ENCODE measurements at places on chromosomes 7 and 10. TPM values are rescaled to one million over a fixed set of nuclear protein-coding genes. Genes with fewer than 3 reads are reported as not detected.
A peak's percentile ranks its signal among the peaks of the same experiment; 100 is the strongest.

- no peak for DNase-seq
Measured at GRCh38 chr7:50227726-50228125, 76.8 kb upstream of the IKZF1 start.

DNA sequence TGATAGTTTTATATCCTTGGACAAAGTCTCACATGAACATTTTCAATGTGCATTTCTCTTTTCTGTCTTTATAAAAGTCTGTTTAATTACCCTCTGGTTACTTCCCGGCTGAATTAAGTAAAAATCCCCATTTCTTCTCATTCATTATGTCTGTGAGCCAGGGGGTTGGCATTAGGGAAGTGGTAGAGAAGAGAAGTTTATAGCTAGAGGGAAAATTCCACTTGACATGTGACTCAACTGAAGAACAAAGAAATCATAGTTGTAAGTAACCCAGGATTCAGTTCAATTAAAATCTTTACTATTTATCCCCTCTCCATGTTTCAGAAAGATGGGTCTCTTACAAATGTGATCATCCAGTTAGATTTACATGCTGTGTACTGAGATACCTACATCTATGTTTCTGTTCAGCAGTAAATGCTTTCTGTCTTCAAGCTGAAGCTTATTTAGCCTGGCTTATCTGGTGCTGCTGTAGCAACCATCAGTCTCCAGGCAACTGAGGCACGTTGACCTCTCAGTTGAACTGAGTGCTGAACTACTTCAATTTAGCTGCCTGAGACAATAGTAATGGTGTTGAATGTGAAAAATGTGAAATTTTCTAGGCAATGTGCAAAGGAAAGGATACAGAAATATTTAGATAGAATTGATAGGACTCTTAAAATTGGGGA, 181.6 kb downstream of the MLLT10 start:
- no peak for DNase-seq

DNA sequence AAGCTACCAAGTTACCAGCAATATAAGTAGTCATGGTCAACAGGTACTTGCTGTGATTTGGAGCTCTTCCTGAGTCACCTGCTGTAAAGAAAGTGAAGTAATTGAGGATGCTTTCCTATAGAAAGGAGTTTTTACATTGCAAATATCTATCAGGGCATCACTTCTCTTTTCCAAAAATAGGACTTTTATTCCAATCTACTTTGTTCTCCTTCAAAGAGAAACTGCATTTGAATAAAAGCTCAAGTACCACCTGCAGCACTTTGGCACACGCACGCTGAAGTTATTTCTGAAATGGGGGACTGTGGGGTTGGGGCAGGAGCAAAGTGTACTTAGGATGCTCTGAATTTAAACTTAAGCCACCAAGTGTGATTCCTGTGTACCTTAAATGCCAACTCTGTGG, 81.8 kb upstream of the PRKAR2B start:
- DNase-seq, result no peak

DNA sequence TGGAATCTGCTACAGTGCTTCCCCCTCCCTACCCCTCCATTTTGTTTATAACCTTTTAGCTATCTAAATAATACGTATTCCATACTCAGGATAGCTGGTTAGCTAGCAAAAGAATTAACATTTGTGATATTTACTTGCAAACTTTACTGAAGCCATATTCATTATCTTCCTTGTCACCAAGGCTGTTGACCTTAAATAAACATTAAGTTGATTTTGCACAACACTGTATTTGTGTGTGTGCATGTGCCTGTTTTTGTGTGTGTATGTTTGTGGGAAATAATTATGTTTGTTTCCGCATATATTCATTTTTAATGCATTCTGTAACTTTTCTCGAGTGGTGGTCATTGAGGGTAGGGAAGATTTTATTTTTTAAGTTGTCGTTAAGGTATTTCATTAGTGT, 15.9 kb downstream of the TMEM60 start:
- no peak for DNase-seq

DNA sequence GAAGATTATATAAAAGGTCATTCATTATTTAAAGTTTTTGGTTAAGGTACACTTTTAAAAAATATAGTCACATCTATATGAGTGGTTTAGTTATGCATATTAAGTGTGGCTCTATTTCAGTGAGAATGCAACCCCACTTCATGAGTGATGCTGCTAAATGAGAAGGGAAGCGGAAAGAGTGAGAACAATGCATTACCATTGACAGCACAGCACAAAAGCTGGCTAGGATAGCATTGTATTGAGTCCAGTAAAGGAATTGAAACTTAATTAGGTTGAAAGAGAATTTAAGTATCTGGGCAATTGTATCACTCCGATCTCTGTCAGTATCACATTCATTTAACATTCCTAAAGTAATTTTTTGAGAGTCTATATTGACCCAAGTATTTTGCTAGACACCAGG, 13.2 kb downstream of the POM121L12 start:
- DNase-seq, result no peak

- no peak for DNase-seq
Measured at GRCh38 chr10:18290651-18291313, 150.6 kb downstream of the CACNB2 start.

DNA sequence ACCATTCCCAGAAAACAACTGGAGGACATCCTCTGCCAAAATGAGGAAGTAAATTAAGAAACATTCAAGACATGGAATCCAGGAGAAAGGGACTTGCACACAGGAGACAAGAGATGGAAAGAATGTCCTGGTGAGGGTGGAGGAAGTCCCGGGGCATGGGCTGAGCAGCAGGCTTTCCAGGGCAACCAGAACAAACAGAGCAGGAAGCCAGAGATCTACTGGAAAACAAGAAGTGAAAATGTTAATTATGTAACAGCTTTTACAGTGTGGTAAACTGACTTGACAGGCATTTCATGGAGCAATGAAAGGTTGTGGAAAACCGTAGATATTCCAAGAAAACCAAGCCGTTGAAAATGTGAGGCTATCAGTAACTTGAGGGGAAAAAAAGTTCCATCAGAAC, 55.2 kb upstream of the ZNF746 start:
- DNase-seq, result no peak

GRCh38 chr10:86483664-86484063, 37.9 kb downstream of the WAPL start:
- no peak for DNase-seq

GRCh38 chr10:93464776-93465388, 17.3 kb downstream of the MYOF start:
- DNase-seq, result no peak

- DNase-seq, result no peak
Measured at GRCh38 chr7:77831953-77832352, 33.4 kb downstream of the PHTF2 start.

- no peak for DNase-seq
Measured at GRCh38 chr10:12444981-12445700, 95.8 kb downstream of the CAMK1D start.

DNA sequence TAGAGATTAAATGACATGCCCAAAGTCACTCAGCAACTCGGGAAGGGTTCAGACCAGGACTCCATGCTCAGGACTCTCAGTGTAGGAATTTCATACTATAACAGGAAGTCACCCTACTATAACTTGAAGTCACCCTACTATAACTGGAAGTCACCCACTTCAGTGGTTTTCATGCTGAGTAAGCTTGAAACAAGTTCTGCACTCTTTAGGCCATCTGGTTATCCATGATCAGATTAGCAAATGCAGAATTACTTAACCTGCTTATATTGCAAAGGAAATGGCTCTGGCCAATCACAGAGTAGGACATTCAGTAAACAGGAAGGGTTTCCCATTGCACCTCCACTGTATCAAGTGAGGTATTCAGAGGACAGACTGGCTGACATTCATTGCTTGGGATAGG, 1240.4 kb downstream of the GATA3 start:
- DNase-seq, result no peak

DNA sequence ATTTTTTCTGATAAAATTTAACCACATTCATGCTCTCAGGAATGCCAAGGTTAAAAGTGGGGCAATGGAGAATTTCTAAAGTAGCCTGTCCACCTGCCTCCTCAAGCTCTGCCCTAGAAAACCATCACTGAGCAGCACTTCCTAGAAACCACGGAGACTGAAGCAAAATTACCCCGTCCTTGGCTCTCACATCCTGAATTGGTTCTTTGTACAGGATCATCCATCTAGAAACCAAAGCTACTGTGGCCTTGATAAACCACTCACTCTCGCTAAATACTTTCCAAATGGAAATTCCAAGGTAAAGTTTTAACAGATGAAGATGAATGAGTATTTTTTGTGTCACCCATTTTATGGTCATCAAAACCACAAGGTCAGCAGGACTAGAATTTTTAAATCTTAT, 96.6 kb downstream of the AVL9 start:
- DNase-seq, result no peak

GRCh38 chr7:95927756-95928155, 155.4 kb downstream of the DYNC1I1 start:
- DNase-seq, result no peak

DNA sequence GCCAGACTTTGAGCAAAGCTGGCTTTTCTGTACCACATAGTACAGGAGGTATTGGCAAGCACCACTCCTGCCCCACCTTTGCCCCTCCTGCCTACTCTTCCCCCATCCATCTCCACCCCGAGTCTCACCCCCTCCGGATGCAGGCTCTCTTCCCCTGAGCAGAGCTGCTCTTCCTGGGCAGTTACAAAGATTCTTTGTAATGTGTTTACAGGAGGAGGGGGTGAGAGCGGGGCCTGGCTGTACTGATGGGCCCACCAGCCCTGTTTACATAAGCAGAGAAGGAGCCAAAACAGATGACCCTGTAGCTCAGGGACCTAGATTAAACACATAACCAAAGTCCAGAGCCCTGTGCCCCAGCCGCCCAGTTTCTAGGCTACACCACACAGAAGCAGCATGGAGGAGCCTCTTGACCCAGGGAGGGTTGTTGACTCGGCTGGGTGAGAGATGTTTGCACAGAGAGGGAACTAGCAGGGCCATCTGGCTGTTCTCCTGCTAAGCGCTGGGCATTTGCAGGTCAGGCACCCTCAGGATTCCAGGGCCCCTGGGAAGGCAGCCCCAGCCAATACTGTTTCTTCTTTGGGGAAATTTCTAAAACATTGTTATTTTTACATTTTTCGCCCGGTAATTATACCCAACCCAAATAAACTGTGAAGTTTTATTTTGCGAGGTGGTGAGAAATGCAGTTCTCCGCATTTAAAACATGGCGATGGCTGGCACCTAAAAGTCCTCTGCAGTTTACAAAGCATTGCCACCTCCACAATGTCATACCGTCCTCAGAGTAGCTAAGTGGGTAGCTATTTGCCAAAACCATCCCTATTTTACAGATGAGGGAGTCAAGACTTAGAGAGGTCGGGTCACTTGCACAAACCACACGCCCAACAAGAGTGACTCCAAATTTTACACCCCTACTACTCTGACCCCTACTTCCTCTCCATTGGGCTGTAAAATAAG, 11.4 kb upstream of the ZKSCAN1 start:
- no peak for DNase-seq

DNA sequence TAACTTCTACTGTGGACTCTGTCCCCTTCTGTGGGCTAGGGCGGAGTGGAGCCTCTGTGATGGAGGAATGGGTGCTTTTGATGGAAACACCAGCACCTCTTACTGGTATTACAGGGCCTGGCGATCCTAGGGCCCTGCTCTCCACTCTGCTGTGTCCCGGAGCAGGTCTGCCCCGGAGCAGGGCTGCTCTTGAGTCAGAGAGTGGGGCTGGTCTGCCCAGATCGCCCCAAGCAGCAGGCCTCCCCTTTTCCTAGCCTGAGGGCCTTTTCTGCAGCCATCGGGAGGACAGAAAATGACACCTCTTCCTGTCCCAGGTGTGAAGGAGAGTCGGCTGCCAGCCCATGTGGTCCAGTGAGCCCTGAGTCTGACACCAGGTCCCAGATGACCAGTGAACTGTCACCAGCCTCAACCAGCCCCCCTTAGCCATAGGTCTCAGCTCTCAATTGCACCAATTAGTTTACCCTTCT, 1.4 kb downstream of the ZNF282 start:
- no peak for DNase-seq

GRCh38 chr7:47536661-47537611, 45.0 kb downstream of the TNS3 start:
- DNase-seq, result peak; percentile 95

The TWNK gene
- total RNA-seq, result 5.4 TPM

The SPDYE1 gene
- total RNA-seq, result 0.69 TPM

The SNCG gene
- 53.1 TPM for total RNA-seq

The UPK3BL2 gene
- total RNA-seq, result 2.0 TPM

The LHFPL3 gene
- total RNA-seq, result 0.16 TPM

The PRLHR gene
- not detected for total RNA-seq

The PDE6C gene
- not detected for total RNA-seq

The CDHR1 gene
- 68.5 TPM for total RNA-seq
